ENCODE measurements at places on chromosomes 6 and 20.

DNA sequence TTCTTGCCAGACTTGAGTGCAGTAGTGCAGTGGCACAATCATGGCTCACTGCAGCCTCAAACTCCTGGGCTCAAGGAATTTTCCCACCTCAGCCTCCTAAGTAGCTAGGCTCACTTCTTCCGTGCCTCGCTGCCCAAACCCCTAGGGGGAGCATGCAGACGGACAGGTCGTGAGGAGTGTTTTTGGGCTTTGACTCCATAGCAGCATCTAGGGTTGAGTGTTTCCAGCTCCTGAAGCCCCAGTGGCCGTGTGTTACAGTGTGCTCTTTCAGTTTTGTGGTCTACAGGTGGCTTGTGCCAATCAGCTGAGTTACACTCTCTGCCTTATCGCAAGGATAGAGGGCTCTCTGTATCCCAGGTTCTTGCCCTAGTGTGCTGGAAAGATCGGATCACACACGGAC, 33.4 kb downstream of the NCOA3 start:
- no peak for DNase-seq

- no peak for DNase-seq
Measured at GRCh38 chr6:30776390-30777154, 32.2 kb upstream of the IER3 start.

- DNase-seq, result no peak
Measured at GRCh38 chr6:5029609-5030008, 25.8 kb upstream of the RPP40 start.

DNA sequence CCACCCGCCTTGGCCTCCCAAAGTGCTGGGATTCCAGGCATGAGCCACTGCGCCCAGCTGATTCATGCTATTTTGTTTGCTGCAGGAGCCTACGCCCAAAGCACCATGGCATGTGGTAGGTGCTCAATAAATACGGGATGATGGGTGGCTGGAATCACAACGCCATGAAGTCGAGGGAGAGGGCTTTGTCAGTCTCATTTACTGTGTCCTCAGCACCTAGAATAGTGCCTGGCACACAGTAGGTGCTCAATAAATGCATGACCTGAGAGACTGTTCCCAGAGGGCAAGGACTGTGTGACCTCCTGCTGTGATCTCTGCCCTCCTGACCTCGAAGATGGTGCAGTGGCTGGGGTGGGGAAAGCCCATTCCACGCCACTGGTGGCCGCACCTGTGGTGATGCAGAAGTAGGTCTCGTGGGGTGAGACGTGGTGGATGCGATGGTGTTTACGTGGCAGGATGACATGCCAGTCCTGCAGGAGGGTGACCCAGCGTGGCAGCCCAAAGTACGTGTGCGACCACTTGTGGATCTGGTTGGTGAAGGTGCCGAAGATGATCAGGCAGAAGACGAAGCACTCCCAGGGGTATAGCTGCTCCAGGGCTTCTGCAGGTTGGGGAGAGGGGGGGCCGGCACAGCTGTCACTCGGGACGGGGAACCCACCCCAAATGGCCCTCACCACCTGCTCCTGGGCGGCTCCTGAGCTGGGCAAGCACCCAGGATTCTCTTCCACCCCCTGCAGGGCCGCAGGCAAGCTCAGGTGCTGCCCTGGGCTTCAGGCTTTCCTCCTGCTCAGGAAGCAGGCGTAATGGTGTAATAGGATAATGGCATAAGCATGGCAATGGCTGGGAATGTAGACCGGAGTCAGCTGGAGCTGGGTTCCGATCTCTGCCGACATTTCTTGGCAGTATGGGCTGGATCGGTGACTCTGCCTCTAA, 14.9 kb upstream of the UBE2V1 start:
- no peak for DNase-seq

- DNase-seq, result no peak
Measured at GRCh38 chr6:17584241-17584803, 15.8 kb upstream of the FAM8A1 start.

DNA sequence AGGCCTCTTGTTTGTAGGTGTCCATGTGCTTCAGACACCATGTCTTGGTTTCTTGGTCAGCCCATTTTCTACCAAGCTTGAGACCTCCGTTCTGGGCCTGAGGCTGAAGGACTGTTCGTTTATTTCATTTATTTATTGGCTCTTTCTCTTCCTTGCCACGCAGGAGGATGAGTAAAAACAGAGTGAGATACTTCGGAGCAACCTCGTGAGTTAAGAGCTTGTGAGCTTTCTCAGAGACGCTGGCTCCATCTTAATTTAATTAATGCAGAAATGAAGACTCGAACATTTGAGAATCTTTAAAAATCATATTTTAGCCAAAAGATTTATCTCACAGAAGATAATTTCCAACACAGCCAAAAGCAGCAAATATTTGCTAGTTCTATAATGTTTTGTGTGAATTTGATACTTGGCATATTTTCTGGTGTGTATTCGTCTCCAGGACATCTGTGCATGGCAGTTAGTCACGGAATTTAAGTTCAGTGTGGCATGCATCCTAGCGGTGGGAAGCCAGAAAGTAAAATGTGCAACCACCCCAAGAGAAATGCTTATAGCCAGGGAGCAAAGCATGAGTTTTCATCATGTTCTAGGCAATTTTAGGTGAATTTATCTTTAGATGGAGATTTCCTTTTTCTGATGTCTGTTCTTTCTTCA, 76.0 kb downstream of the THBS2 start:
- DNase-seq, result no peak

DNA sequence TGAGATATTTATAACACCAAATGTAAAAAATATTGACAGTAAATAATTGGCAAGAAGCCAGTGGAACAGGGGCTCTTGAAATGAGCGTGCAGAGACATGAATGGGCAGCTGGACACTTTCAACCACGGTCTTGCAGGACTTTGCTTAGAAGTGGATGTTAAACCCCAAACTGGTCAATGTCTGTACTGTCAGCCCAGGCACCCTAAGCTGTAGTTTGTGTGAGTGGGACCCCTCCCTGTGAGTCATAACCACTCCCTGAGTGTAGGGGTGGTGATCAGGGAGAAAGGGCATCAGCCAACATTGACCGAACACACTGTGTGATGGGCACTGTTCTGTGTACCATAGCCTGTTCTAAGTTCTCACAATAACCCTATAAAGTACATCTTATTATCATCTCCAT, 108.6 kb downstream of the FIG4 start:
- DNase-seq, result no peak

GRCh38 chr6:45576648-45577624, 199.2 kb upstream of the SUPT3H start:
- DNase-seq, result no peak

GRCh38 chr6:158596861-158597260, 37.0 kb downstream of the TMEM181 start:
- no peak for DNase-seq

DNA sequence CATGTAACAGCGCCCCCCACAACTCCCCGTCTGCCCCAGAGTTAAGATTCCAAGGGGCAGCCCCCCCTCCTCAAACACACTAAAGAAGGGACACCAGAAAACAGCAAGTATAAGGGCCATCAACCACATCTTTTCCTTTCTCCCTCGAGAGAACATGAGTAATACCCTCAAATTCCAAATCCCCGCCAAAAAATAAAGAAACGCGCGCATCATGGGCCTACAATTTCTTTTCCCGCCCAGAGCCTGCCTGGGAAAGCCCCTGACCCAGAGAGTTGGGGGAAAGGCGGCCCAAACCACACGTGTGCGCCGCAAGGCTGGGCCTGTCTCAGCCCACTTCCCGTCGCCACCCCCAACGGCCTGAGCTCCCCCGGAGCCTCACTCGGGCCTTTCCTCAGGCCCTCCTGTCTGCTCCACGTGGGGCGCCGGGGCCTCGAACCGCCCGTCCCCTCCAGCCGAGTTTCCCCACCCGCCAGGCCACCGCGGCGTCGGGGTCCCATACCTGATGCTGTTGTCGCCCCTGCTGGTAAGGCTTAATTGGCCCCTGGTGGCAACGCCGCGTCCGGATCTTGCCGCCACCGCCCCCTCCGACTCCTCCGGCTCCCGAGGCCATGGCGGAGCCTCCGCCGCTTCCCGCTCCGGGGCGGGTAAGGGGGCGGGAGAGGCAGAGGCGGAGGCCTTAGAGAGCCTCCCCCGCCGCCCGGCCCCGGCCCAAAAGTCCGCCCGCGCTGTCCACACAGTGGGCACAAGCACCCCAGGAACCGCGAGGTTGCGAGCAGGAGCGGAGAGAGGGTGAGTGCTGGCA, 746 bp downstream of the NUP153 start:
- DNase-seq, result peak; percentile 88

DNA sequence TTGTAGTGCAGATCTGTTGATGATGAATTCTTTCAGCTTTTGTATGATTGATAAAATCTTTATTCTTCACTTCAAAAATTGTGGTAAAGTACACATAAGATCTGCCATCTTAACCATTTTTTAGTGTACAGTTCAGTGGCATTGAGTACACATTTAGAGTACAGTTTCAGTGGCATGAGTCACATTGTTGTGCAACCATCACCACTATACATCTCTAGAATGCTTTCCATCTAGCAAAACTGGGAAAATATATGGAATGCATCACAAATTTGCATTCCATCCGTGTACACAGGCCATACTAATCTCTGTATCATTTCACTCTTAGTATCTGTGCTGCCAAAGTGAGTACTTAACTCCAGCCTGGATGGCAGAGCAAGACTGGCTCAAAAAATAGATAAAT, 28.7 kb downstream of the SIRPD start:
- DNase-seq, result no peak

- peak; percentile 37 for DNase-seq
Measured at GRCh38 chr20:50625986-50626677, 65.2 kb downstream of the RIPOR3 start.

DNA sequence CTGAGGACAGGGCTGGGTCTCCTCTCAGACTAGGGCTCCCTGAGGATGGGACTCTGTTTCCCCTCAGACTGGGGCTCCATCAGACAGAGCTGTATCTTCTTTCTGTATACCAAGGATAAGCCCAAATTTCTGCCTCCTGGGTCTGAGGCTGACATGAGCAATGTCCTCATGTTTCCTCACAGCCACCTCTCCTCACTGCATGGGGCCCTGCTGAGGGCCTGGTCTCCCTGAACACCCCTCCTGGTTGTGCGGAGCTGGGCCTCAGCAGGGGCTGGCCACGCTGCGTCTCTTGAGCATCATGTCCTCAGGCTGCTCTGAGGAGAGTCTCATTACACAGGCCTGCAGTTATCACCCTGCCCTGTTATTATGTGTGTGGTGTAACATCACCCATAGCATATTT, 144.6 kb downstream of the LRFN2 start:
- DNase-seq, result no peak

DNA sequence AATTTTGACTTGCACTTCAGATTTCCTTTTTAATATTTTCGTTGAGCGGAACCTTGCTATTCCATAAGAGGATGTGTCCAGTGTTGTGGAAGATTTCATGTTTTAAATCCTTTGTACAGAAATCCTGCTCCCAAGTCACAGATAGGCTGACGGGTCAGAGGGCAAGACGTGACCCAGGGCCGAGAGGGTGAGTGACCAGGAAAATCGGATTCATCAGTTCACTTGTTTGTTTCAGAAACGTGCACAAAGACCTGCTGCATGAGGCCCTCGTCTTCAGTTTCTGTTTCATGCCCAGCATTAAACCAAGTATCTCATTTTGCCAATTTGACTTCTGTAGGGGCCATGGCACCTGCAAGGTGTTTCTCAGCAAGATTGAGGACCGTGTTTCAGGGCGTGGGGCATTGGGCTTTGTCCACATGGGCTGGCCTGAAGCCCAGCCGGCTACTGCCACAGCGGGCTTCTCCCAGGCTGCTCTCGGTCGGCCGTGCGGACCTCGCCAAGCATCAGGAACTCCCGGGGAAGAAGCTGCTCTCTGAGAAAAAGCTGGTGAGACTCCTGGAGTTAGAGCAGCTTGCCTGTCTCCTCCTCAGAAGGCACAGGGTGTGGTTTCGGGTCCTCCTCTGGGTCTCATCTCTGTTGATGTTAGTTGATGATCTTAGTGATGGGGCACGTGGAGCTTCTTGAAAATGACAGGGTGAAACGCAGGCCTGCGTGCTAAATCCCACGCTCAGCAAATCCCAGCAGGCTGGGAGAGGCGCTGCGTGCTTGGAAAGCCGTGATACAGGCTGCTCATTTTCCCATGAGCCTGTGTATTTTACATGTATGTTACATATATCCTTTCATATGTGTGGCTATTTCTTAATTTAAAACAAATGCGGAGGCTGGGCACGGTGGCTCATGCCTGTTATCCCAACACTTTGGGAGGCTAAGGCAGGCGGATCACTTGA, 10.5 kb downstream of the MTG2 start:
- DNase-seq, result no peak

DNA sequence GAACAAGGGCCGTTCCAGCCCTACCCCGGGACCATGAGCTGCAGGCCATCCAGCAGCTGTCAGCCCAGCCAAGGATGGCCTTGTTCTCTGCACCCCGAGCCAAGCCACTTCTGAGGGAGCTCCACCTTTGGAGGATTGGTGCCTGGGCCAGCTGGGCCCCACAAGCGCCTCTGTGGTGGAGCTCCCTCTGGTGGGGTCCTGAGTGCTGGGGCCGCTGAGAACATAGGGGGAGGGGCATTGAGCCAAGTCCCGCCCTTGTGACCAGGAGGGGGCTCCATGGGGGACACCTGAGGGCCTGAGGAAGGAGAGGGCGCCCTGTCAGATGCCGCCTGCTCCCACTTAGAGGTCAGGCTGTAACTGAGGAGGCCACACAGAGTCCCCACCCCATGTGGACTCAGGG, 43.2 kb downstream of the YTHDF1 start:
- no peak for DNase-seq

DNA sequence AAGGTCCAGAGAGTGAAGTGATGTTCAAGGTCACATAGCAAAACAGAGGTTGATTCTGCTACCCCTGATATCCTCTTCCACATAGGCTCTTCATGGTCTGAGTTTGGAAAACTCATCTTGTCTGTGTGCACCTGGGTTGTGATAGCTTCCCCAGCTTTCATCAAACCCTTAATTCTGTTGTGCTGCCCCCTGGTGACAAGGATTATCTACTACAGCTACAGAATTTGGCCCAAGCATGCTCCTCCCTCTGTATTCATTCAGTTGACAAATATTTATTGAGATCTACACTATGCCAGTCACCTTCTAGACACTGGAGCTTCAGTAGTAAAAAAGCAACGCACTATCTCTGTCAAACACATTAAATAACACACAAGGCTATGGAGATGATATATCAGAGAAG, 50.4 kb downstream of the SMPDL3A start:
- peak; percentile 33 for DNase-seq

DNA sequence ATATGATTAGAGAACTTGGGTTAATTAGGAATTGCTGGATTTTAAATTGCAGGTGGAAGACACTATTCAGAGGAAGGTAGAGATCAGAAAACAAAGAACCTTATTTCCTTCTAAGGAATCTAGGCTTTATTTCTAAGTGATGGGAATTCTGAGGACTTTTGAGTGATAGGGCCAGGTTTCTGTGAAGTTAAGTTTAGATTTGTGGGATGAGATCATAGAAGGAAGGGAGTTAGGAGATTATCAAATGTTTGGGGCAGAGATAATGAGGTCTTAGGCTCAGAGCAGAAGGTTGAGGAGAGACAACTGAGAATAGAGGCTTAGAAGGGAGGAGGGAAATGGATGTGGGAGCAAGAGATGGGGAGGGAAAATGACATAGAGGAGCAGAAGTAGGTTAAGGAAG, 109.7 kb upstream of the MMS22L start:
- no peak for DNase-seq

- no peak for DNase-seq
Measured at GRCh38 chr6:45472382-45472781, 94.6 kb upstream of the SUPT3H start.
